Stimulated activated CD8-positive, alpha-beta memory T cell treated with anti-CD3 and anti-CD28 coated beads, Interleukin-15, amount 100 ng/mL, for 24 hours (primary cell): ENCODE measurements at places on chromosomes 2 and 18.

DNA sequence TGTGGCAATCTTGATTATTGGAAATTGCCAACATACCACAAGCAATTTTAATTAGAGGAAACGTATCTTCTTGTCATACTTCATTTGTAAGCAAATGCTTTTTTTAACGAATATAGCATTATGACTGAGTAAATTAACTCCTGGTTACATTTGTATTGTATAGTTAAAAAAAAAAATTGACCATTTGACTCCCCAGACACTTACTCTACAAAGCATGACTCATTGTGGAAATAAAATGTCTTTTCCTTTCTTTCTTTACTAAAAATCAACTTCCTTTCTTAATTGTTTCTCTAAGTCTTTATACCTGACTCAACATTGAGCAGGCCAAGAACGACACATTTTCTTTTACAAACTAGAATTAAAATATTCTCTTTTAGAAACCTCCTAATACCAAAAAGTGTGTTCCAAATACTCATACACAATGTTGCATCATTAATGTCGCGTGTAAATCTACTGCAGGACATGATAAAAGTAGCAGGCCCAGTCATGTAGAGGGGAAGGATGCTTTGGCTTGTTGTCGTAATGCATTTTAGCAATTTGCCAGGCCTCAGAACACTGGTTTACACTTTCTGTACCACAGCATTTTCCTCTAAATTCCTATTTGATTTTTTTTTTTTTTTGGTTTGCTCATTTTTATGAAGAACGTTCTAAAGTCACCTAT, 349.6 kb upstream of the KCNH7 start:
- no peak for DNase-seq

DNA sequence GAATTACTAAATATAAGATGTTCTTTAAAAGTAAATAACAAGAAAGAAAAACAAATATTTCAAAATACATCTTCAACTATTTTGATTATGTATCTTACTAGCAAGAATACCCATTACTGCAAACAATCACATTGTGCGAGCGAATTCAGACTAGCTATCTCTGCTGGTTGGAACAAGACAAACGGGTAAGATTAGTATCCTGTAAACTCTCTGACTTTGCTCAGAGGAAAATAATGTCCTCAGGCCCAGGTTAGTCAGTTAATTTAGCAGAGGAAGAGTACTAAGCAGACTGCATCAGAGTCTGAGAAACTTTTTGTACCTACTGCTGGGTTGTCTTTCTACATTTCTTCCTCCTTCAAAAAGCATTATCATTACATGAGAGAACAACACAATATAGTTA, 50.4 kb upstream of the MCM6 start:
- DNase-seq = no peak

- no peak for DNase-seq
Measured at GRCh38 chr2:42085706-42086487, 38.1 kb downstream of the PKDCC start.

GRCh38 chr18:48773821-48774220, 176.9 kb downstream of the SMAD7 start:
- no peak for DNase-seq
